Caco-2 (cell line): ENCODE measurements at places on chromosomes 1 and 21. TPM values are rescaled to one million over a fixed set of nuclear protein-coding genes. Genes with fewer than 3 reads are reported as not detected.
A peak's percentile ranks its signal among the peaks of the same experiment; 100 is the strongest.

DNA sequence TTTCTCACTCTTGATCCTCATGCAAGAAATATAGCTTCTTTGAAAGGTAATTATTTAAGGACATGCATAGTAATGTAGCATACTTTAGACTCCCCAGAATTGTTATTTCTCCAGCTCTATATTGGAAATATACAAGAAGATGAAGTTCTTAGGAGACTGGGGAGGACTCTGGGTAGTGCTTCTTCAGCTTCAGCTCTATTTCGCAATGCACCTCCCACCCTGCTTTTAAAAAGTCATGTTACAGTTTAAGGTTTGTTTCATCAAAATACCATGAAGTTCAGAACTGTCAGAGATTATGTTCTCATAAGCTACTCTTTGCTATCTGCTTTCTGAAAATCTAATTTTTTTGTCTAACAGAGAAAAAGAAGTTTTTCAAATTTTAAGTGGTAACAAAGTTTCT lies 586.2 kb upstream of the ADGRL4 start:
- no peak for DNase-seq

GRCh38 chr1:174051956-174052355 lies 29.8 kb upstream of the RC3H1 start:
- no peak for DNase-seq

GRCh38 chr1:180198196-180198595 lies 31.9 kb upstream of the LHX4 start:
- DNase-seq, result no peak

DNA sequence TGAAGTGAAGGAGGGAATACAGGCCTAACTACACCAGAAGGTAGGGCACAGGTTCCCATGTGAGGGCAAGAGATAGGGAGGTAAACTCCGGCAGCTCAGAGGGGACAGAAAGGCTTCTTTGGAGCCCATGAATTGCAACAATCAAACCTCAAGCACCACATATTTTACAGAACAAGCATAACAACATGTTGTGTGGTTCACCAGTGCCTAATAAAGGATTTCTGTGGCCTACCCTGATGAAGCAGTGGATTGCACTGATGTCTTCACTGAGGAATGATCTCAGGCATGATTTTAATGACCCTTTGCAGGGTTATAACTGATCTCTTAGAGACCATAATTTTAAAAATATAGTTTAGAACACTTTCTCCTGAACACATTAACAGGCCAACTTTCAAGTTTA lies 77.4 kb downstream of the RUNX1 start:
- no peak for DNase-seq

GRCh38 chr21:40054403-40054802 lies 187.2 kb downstream of the PCP4 start:
- no peak for DNase-seq

- DNase-seq, result peak; percentile 22
These were observed 40.4 kb downstream of the CASZ1 start for GRCh38 chr1:10755970-10756521.

DNA sequence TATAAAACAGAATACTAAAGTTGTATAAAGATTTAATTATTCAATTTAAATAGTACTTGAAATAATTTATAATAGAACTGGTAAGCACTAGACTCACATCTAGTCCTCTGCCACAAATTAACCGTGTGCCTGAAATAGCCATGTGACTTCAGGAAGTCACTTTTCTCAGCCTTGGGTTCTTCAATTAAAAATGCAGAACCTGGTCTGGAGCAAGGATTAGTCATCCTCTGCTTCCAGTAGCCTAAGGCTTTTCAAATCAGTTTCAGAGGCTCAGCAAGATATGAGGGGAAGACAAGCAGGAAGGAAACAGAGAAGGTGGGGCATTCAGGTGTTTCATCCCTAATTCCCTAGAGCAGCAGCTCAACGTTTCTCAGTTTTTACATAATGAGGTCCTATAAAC lies 23.0 kb downstream of the DPH5 start:
- DNase-seq, result no peak

GRCh38 chr1:8589571-8589970 lies 227.9 kb downstream of the RERE start:
- no peak for DNase-seq

- no peak for DNase-seq
These were observed 10.6 kb downstream of the VCAM1 start for GRCh38 chr1:100730130-100730529.

DNA sequence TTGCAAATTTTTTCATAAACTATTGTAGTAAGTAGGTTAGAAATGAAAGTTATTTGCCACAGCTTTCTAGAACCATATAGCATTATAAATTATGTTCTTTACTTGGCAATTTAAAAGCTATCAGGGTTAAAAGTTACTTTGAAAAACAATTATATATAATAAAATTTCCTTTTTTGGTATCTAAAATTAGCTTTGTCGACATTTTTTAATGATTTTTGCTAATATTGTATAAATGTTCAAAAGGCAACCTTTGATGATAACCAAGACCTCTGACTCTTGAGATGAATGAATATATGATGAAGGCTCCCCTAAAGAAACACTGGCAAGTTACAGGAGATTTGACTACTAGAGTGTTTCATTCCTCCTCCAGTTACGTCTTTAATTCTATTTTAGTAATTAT lies 121.2 kb downstream of the CDC42BPA start:
- no peak for DNase-seq

Gene RSPO1
- not detected in 2 replicates for total RNA-seq

Gene HAO2
- 0.27 and 0.39 TPM in 2 replicates for total RNA-seq

Gene DNAJC6
- total RNA-seq, result 4.0 and 6.2 TPM in 2 replicates

Gene HSPA6
- total RNA-seq, result 0.32 and 0.60 TPM in 2 replicates

Gene CRNN
- total RNA-seq, result not detected in 2 replicates

Gene RIT1
- total RNA-seq, result 21.9 and 23.0 TPM in 2 replicates

Gene MFSD2A
- total RNA-seq, result 2.2 TPM in 2 replicates

Gene SCAMP3
- 53.4 and 55.9 TPM in 2 replicates for total RNA-seq
